Tibial nerve (tissue), 4 donors: ENCODE measurements at places on chromosomes 16 and 17. TPM values are rescaled to one million over a fixed set of nuclear protein-coding genes. Genes with fewer than 3 reads are reported as not detected.

DNA sequence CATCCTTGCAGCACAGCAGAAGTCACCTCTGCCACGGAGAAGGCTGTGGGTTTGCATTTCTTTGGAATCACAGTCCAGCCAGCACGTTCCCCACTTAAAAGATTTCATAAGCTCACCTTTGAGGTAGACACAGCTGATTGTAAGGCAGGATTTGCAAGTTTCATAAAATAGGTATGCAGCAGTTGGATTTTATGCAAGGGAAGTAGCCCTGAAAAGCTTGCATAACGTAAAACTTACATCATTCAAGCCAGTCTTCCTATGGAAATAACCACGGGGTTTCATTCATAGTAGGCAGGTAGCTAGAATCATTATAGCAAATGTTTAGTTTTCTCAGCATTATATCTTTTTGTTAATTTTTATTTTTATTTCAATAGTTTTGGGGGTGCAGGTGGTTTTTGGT lies 49.8 kb upstream of the ARHGAP44 start:
- no peak for DNase-seq

CLDN7 gene
- total RNA-seq = 2.0 TPM

- DNase-seq = no peak
Observed at GRCh38 chr17:4156750-4157381, 13.9 kb downstream of the CYB5D2 start.

DNA sequence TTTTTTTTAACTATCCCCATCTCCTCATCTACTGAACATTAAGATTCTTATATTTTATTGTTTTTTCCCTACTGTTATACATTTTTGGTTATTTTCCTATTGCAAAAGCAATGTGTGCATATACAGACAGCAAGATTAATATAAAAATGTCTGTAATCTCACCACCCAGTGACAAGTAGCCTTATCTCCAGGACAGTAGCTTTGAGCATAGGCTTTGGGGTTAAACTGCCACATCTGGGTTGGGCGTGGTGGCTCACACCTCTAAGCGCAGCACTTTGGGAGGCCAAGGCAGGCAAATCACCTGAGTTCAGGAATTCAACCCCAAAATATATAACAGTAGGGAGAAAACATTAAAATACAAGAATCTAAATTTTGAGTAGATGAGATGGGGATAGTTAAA lies 27.4 kb upstream of the SSTR2 start:
- no peak for DNase-seq

AATK gene
- total RNA-seq = 385 TPM

DNA sequence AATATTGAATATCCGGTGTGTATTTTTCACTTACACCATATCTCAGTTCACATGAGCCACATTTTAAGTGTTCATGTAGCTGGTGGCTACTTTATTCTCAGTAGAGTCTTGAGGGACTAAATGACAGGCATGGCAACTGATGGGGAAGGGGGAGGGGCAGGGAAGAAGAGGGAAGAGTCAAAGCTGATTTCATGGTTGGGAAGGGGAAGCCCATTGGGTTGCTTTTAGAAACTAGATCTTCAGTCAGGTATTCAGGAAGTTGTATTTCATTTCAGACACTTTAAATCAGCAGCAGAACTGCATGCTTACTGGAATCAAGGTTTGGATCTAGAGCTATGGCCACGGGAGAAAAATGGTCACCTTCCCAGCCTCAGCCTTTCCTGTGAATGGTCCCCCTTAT lies 2.9 kb upstream of the WIPI1 start:
- no peak for DNase-seq

TK1 gene
- total RNA-seq = 1.0 TPM

DNA sequence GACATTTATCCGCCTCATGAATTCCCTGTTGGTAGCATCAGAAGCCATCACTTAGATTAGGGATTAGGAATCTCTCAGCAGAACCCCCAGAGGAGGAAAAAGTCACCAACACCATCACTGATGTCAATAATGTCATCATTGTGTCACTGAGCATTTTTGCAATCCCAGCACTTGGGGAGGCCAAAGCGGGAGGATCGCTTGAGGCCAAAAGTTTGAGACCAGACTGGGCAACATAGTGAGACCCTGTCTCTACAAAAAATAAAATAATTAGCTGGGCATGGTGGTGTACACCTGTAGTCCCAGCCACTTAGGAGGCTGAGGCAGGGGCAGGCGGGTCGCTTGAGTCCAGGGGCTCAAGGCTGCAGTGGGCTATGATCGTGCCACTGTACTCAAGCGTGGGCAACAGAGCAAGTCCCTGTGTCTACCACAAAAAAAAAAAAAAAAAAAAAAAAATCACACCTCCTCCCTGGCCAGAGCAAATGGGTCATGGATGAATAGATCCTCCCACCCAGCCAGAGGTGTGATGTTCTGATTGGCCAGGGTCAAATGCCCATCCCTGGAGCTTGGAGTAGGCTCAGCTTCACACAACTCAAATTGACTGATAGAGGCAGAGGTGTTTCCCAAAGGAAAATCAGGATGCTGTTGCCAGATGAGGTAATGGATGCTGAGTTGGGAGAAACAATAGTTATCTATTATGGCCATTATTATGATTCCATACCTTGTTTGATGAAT lies 31.6 kb downstream of the VWA3A start:
- DNase-seq = no peak

GRCh38 chr17:40718930-40719329 lies 15.4 kb upstream of the KRT24 start:
- DNase-seq = no peak

GRCh38 chr17:82780195-82780594 lies 28.3 kb downstream of the TBCD start:
- no peak for DNase-seq

ODAD4 gene
- 5.2 TPM for total RNA-seq

CCL7 gene
- not detected for total RNA-seq

HERPUD1 gene
- total RNA-seq = 155 TPM
